ENCODE measurements at places on chromosomes 7 and 10.

GRCh38 chr10:62491597-62491996 is 117.4 kb downstream of the ZNF365 start:
- peak; percentile 68 for DNase-seq

DNA sequence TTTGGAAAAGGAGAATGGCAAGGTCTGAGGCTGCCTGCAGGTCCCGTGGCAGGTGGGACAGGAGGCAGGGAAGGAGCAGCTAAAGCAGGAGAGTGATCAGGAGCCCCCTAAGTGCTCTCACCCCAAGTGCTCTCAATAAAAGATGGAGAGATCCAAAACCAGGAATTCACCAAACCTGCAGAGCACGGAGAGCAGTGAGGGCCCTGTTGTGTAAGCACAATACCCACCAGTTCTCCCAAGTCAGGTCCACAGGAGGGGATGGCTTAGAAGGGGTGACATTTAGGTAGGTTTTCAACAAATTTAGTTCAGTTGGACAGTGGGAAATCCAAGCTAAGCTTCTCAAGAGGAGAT is 40.8 kb downstream of the GNA12 start:
- no peak for DNase-seq

GRCh38 chr10:30398788-30399187 is 35.2 kb upstream of the MAP3K8 start:
- no peak for DNase-seq

- no peak for DNase-seq
Observed at GRCh38 chr7:18607025-18607424, 111.5 kb downstream of the HDAC9 start.

- no peak for DNase-seq
Observed at GRCh38 chr7:14521183-14521582, 381.4 kb downstream of the DGKB start.

DNA sequence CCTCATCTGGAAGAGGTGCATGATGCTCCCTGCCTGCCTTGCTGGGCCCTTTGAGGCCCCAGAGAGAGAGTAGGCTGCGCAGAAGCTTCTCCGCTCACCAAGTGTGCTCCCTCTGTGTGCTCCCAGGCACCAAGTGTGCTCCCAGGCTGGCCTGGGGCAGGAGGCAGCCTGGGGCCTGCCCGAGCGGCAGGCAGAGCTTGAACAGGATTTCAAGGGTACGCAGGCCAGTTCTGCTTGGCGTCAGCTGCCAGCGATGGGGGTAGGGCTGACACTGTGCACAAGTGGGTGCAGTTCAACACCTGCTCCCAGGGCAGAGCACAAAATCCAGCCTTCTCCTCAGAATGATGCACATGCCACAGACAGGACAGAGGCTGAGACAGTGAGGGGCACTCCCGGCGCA is 119.7 kb downstream of the FAM53B start:
- no peak for DNase-seq

GRCh38 chr10:93115661-93116383 is 42.1 kb downstream of the CYP26A1 start:
- DNase-seq, result peak; percentile 49

- DNase-seq, result no peak
Observed at GRCh38 chr7:114944745-114945625, 23.1 kb downstream of the MDFIC start.

DNA sequence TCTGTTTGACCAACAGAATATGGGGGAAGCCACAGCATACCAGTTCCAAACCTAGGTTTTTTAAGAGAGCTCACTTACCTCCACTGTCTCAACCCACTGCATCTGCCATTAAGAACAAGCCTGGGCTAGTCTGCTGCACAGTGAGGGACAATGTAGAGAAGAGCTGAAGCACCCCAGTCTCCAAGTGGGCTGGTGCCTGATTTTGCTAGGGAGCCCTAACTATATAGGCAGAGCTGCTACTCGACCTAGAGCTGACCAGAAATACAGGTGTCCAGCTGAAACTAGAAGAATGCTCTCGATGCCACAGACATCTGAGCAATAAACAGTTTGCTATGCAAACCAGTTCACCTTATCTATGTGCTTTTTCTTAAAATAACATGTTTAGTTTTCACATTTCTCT is 106.9 kb upstream of the BET1 start:
- no peak for DNase-seq

GRCh38 chr7:140501966-140502365 is 22.7 kb upstream of the MKRN1 start:
- no peak for DNase-seq

GRCh38 chr7:82360591-82361368 is 82.8 kb downstream of the CACNA2D1 start:
- DNase-seq, result no peak

Data from inflammatory macrophage (primary cell).